Activated CD8-positive, alpha-beta memory T cell treated with anti-CD3 and anti-CD28 coated beads for 4 hours (primary cell): ENCODE measurements at places on chromosomes 1 and 21.

- no peak for DNase-seq
Measured at GRCh38 chr1:158075078-158075477, 81.6 kb downstream of the KIRREL1 start.

DNA sequence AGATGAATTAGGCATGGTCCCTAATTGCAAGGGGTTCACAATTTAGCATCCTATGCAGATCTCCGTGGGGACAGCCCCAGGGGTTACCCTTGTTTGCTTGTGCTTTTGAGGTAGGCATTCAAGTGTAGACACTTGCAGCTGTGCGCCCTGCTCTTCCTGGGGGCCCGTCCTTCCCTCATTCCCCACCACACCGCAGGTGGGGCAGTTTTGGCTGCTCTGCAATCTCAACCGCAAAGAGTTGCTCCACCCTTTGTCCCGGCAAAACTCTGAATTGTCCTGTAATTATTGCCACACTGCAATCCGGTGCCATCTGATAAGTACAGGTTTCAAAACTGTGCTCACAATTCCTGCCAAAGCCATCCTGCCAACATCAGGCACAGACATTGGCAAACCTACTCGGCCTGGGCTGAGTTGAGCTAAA lies 65.4 kb upstream of the LYST start:
- DNase-seq: no peak

- DNase-seq: no peak
Measured at GRCh38 chr1:215890438-215890837, 323.3 kb downstream of the KCTD3 start.

GRCh38 chr1:8871539-8871935 lies 6.9 kb downstream of the ENO1 start:
- DNase-seq: no peak

GRCh38 chr1:150235294-150235851 lies 539 bp downstream of the ANP32E start:
- no peak for DNase-seq

- DNase-seq: no peak
Measured at GRCh38 chr1:65395887-65396612, 24.4 kb upstream of the LEPR start.

DNA sequence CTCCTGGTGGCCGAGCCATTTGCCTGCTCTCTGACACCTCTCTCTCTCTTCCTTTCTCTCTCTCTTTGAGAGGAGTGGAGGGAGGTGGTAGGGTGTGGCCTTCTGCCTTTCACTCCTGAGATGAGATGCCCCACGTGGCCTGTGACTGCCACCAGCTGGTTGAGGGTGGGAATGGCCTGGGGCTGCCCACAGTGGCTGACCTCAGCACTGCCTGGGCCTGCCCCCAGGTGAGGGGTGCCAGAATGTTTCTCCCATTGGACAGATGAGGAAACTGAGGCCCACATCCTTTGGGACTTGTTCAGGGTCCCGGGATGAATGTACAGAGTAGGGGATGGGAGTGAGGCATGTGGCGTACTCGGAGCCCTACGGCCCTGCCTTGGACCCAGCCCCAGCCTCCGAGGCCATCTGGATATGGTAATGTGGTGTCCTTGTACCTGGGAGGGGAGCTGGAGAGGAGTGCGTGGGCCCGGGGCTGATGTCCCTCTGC lies 12.7 kb upstream of the C1orf167 start:
- DNase-seq: no peak

- DNase-seq: no peak
Measured at GRCh38 chr1:184965944-184966860, 8.1 kb downstream of the NIBAN1 start.

GRCh38 chr1:178530037-178530402 lies 17.1 kb downstream of the TEX35 start:
- no peak for DNase-seq

GRCh38 chr1:228338521-228339051 lies 68.0 kb downstream of the TRIM11 start:
- no peak for DNase-seq

GRCh38 chr1:41568204-41568603 lies 83.7 kb upstream of the EDN2 start:
- DNase-seq: no peak

GRCh38 chr1:6658359-6659060 lies 33.8 kb downstream of the THAP3 start:
- no peak for DNase-seq
